Bronchial epithelial cell (primary cell): ENCODE measurements at places on chromosomes 12 and 14. TPM values are rescaled to one million over a fixed set of nuclear protein-coding genes. Genes with fewer than 3 reads are reported as not detected.

BCDIN3D gene
- total RNA-seq = 6.8 and 7.4 TPM in 2 replicates

TAS2R46 gene
- 0.90 and 2.1 TPM in 2 replicates for total RNA-seq

GPD1 gene
- 0.26 and 0.53 TPM in 2 replicates for total RNA-seq

NTN4 gene
- 50.3 and 60.4 TPM in 2 replicates for total RNA-seq

SPIC gene
- not detected in 2 replicates for total RNA-seq

LTBR gene
- 55.8 and 60.6 TPM in 2 replicates for total RNA-seq

EEA1 gene
- 8.4 and 13.7 TPM in 2 replicates for total RNA-seq

BMAL2 gene
- total RNA-seq = 101 and 102 TPM in 2 replicates

TSHR gene
- not detected in 2 replicates for total RNA-seq

PTPRO gene
- under 0.01 TPM in 1 of 2 replicates, not detected in the other for total RNA-seq

TAS2R9 gene
- not detected in 2 replicates for total RNA-seq

RHEBL1 gene
- 0.26 and 0.53 TPM in 2 replicates for total RNA-seq

GOLGA5 gene
- total RNA-seq = 38.3 and 41.9 TPM in 2 replicates

NANOG gene
- total RNA-seq = not detected in 2 replicates

SLC38A6 gene
- 16.1 and 22.3 TPM in 2 replicates for total RNA-seq

GPR84 gene
- total RNA-seq = 0.13 TPM in 1 of 2 replicates, not detected in the other

TAS2R7 gene
- not detected in 2 replicates for total RNA-seq

CHFR gene
- 33.4 and 43.4 TPM in 2 replicates for total RNA-seq

IAPP gene
- not detected in 2 replicates for total RNA-seq
